Esophagus muscularis mucosa (tissue), 4 donors: ENCODE measurements at places on chromosomes 3 and 15. TPM values are rescaled to one million over a fixed set of nuclear protein-coding genes. Genes with fewer than 3 reads are reported as not detected.

LCTL gene
- total RNA-seq, result not detected

DNA sequence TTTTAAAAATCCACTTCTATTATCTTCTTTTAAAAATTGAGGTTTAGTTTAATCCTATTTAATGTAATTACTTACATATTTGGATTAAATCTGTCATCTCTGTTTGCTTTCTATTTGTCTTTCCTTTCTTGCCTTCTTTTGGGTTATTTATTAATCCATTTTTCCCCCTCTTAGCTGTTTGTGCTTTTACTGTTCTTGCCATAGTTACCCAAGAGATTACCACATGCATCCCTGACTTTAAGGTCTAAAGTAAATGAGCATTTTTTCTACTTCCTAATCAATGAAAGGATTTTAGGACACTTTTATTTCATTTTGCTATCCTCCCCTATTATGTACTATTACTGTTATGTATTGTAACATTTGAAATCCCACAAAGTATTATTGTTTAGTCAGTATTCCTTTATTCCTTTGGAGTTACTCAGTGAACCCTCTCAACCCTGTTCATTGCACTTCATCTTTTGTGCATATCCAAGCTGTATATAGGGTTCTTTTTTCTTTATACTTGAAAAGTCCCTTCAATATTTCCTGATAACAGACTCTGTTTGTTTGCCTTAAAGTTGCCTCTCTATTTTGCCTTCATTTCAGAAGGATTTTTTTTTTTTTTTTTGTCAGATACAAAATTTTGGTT is 62.7 kb downstream of the MEF2A start:
- no peak overlapping the region for H3K4me3 ChIP-seq
- no peaks in the 10 kb centered on the region for H3K36me3 ChIP-seq
- H3K27ac ChIP-seq, result no peak overlapping the region
- peaks cover 48% of the 10 kb centered on the region for H3K4me1 ChIP-seq

CPLX3 gene
- 0.33 TPM for total RNA-seq

DNA sequence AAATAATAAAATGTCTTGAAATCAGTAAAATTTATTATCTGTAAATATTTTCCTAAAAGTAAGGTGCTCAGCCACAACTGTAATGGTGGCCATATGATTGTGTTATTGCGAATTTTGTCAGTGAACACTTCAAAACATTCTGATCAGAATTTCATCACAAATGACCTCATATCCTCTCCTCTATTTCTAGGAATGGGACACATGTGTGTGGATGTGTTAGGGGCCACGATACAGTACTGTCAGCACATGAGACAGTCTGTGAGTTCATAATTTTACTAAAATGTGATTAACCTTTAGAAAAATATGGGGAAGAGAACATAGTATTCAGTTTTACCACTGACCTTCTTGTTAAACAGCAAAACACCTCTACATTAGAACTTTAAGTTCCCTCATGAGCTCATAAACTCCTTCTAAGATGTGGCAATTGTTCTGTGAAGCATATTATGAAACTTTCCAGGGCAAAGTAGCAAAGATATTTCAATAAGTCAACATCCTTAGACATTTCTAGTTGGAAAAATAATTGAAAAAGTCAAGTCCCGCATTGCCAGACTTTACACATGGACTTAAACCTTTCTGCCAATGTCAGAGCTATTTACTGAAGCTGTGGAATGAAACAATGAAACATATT is 158.2 kb upstream of the ABI3BP start:
- no peak overlapping the region for H3K4me3 ChIP-seq
- H3K27ac ChIP-seq, result peak overlapping the region; percentile 39
- H3K27me3 ChIP-seq, result no peaks in the 10 kb centered on the region
- peaks cover 1% of the 10 kb centered on the region for H3K4me1 ChIP-seq
- no peak for DNase-seq
- no peaks in the 10 kb centered on the region for H3K36me3 ChIP-seq

DNA sequence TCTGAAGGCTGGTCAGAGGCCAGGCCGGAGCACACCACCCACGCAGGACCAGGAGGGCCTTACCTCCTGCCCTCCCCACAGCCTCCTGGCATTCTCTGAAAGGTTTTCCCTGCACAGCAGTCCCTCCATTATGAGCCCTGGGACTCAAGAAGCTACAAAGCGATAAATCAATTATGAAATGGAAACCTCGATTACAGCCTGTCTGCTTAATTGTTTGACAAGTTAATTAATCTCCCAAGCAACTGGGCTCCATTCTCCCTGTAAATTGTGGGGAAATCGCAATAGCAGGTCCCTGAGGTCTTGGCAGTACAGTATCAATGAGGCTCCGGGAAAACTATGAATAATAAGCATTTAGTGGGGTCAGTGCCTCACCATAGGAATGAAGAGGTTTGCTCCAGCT is 683.5 kb downstream of the NTRK3 start:
- DNase-seq, result no peak
- no peaks in the 10 kb centered on the region for H3K4me1 ChIP-seq
- no peaks in the 10 kb centered on the region for H3K27me3 ChIP-seq
- no peak overlapping the region for H3K4me3 ChIP-seq

PTPN23 gene
- total RNA-seq, result 28.7 TPM

- peak overlapping the region; percentile 89 for H3K27ac ChIP-seq
- peaks cover 3% of the 10 kb centered on the region for H3K36me3 ChIP-seq
Measured at GRCh38 chr15:41775651-41776050, 1.4 kb downstream of the MAPKBP1 start.

- DNase-seq, result no peak
- H3K36me3 ChIP-seq, result no peaks in the 10 kb centered on the region
- H3K4me3 ChIP-seq, result no peak overlapping the region
- peaks cover 95% of the 10 kb centered on the region for H3K4me1 ChIP-seq
Measured at GRCh38 chr3:152360302-152360701, 91.6 kb downstream of the MBNL1 start.

GRCh38 chr15:70830615-70831014 is 23.3 kb downstream of the LARP6 start:
- H3K4me1 ChIP-seq, result peaks cover 21% of the 10 kb centered on the region
- H3K4me3 ChIP-seq, result no peak overlapping the region
- no peak overlapping the region for H3K27ac ChIP-seq
- H3K27me3 ChIP-seq, result no peaks in the 10 kb centered on the region
- peaks cover 49% of the 10 kb centered on the region for H3K36me3 ChIP-seq

DNA sequence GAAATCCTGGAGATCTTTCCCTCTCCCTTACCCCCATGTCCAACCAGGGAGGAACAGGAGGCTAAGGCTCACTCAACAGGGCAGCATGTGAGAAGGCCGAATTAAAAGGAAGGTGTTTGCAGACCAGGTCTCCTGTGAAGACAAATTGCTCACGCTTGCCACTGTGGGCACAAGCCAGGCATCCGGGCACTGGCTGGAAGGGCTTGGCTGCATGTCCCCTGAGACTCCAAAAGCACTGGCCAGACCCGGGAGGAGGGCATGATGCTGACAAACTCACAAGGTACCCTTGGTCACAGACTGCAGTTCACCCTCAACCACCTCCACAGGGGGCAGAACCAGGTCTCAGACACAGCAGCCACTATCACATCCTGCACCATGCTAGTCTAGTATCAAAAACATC is 113.7 kb upstream of the NSMCE3 start:
- no peak overlapping the region for H3K27ac ChIP-seq
- H3K4me3 ChIP-seq, result no peak overlapping the region
- no peaks in the 10 kb centered on the region for H3K4me1 ChIP-seq
- DNase-seq, result no peak

IL5RA gene
- 1.2 TPM for total RNA-seq
